Central memory CD8-positive, alpha-beta T cell (primary cell): ENCODE measurements at places on chromosomes 3 and 15.

DNA sequence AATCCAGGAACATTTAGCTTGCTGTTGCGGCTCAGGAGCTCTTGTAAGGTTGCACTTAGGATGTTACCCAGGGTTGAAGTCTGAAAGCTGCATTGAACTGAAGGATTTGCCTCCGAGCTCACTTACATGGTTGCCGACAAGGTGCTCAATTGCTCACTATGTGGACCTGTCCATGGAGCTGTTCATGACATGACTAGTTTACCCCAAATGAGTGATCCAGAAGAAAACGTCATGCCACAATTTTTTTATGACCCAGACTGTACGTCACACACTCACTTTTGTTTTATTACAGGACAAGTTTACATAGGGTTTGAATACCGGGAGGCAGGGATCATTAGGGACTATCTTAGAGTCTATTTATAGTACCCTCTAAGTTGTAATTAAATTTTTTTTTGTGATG, 21.0 kb upstream of the CLDN11 start:
- DNase-seq = no peak

DNA sequence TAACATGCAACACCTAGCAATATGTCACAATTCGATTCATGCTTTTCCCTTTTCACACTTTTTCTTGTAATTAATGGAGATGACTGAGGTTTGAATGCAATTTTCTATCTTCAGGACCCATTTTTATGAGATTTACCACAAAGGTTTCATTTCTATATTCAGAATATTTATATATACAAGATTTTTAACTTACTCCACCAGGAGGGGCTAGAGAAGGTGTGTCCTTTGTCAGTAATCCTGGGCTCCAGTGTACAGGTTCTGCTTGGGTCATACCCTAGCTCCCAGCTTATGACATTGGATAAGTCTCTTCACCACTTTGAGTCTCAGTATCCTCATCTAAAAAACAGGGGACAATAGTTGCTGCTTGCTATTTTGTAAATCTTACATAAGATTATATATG, 95.7 kb upstream of the SLC24A5 start:
- DNase-seq = no peak

GRCh38 chr15:40949756-40950207, 3.5 kb upstream of the CHAC1 start:
- no peak for DNase-seq

DNA sequence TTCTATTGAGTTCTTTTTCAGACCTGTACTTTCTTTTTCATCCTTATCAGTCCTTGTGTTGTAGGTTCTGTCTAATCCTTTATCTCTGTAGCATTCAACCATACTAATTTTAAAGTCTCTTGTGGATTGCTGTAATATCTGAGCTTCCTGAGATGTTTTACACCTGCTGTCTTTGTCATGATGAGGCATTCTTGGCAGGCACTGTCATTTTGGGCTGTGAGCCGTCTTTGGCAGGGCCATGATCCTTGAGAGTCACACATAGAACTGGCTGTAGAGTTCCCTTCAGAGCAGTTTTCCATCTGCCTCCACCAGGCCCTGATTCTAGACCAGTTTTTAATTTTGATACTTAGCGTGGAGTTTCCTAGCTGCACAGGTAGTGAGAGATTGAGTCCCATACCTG, 6.7 kb downstream of the EFCC1 start:
- DNase-seq = no peak

DNA sequence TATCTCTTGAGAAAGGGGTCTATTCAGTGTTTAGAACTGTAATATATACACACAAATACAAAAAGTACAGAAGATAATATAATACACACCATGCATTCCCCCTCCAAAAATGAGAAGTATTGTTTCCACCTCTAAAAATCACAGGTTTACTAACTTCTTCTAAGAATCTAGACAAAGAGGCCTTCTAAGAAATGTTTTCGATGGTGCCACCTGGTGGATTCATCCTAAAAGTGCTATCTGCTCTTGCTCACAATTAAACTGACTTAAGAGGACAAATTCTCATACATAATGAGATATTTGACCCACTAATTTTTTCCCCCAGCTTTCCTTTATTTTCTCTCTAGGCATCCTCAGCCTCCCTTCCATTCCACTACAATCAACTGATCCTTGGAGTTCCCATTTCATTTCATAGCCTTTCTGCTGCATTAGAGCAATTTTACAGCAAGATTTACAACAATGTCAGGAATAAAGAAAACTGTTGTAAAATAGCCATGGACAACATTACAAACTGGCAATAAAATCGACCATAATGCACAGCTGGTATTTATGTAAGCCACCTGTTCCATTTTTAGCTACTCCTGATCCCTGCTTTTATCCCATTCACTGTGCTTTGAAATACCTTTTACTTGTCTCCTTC, 124.6 kb downstream of the ARRDC4 start:
- no peak for DNase-seq
